ENCODE measurements at places on chromosomes 2 and 18.

GRCh38 chr2:232857158-232857563 lies 12.9 kb upstream of the SNORC start:
- DNase-seq = no peak

DNA sequence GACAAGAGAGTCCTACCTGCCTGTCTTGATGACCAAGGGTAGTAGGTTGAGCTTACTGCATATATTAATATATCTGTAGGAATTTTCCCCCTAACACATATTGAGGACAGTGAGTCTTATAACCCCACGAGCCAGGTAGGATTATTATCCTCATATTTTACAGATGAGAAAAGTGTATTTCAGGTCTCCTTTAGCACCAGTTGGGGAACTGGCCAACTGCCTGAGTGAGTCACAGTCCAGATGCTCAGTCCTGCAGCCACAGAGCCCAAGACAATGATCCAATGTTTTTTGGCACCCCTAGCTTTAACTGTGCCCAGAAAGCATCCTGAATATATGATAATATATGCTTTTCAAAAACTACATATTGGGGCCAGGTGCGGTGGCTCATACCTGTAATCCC lies 30.8 kb upstream of the GLS start:
- no peak for DNase-seq

- DNase-seq = peak; percentile 83
These were observed 66.9 kb upstream of the RBM44 start for GRCh38 chr2:237731663-237732062.

DNA sequence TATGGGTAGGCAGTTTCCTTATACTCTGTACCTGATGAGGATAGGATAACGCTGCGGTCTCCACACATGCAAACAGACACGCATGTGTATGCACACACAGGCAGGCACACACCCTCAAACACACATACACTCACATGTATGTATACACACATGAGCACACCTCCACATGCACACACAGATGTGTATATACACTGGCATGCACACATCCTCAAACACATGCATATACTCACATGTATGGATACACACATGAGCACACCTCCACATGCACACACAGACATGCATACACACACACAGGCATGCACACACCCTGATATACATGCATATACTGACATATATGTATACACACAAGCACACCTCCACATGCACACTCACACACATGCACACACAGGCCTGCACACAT lies 267.8 kb upstream of the HDAC4 start:
- no peak for DNase-seq

GRCh38 chr18:811182-811891 lies 705 bp downstream of the YES1 start:
- DNase-seq = peak; percentile 75

DNA sequence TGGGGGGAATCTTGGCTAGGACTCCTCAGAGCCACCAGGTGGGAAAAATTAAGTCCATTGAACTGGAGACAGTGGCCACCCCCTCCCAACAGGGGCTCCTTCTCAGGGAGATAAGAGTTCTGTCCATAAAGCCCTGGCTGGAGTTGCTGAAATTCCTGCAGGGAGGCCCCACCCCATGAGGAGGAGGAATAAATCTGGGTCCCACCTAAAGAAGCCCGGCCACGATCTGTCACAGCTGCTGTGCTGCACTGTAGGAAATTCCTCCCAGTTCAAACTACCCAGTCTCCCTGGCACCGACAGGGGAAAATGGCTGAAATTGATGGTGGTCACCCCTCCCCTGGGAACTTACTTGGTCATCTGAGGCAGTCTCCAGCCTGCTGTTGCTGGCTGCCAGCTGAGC lies 215.0 kb downstream of the THSD7B start:
- no peak for DNase-seq

- DNase-seq = peak; percentile 73
These were observed 185.4 kb downstream of the TFCP2L1 start for GRCh38 chr2:121099329-121100290.

- DNase-seq = no peak
These were observed 94.7 kb downstream of the MMADHC start for GRCh38 chr2:149492923-149493322.

- DNase-seq = no peak
These were observed 145.5 kb upstream of the LYPD1 start for GRCh38 chr2:132815516-132815915.

DNA sequence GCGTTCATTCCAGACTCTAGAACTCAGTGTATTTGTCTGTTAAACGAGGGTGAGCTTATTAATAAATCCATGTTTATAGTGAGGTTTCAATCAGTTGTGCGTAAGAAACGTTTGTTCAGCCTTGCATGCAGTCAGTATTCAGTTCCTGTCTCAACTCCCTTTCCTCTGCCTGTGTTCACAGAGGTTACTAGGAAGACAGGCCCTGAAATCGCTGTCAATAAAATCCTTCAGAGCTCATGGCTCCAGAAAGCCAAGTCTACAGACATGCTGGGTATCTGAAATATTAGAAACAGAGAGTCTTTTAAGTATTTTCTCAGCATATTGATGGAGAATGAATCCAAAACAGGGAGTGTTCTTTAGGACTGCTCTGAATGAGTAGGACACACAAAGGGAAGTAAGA lies 75.4 kb downstream of the KLF7 start:
- DNase-seq = peak; percentile 24

GRCh38 chr2:134247679-134248078 lies 6.2 kb upstream of the MGAT5 start:
- no peak for DNase-seq

Data from DMS53 (cell line).